NCI-H1930 (cell line): ENCODE measurements at places on chromosomes 3 and 15.

GRCh38 chr3:177337541-177338331 lies 140.5 kb upstream of the TBL1XR1 start:
- DNase-seq, result no peak

DNA sequence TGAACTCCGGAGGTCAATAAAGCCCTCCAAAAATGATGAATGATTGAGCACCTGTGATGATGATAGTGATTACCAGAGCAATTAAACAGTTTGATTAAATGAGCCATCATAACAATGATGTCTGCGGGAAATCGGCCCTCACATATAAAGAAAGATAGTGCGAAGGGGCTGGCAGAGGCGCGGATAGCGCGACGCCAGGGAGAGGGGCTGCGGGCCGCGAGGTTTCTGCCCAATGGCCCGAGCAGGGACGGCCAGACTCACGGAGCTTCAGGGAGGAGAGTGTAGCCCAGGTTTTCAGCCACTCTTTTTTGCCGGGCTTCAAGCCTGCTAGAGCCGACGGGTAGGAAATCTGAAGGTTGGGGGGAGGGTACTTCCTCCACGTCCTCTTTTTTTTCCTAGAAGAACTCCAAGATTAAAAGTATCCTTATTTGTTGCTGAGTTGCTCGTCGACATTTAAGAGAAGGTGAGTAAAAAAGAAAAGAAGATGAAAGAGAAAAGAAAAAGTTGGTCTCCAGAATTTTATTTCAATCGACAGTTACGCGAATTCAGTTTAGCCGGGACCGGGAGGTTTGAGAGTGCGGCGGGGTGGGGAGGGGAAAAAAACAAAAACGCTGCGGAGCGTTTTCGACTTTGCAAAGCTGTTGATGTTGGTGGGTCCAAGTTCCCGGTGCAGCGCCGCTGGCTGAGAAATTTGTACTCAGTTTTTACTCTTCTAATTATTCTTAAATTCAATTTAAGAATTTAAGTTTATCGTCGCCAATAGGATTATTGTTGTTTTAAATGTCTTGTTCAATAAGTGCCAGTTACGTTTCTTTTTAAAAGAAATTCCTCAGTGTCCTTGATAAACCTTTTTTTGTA lies 2.2 kb upstream of the MEIS2 start:
- no peak for DNase-seq

GRCh38 chr3:160928183-160928726 lies 172.2 kb downstream of the PPM1L start:
- no peak for DNase-seq

GRCh38 chr3:74883690-74884089 lies 269.2 kb upstream of the CNTN3 start:
- no peak for DNase-seq

DNA sequence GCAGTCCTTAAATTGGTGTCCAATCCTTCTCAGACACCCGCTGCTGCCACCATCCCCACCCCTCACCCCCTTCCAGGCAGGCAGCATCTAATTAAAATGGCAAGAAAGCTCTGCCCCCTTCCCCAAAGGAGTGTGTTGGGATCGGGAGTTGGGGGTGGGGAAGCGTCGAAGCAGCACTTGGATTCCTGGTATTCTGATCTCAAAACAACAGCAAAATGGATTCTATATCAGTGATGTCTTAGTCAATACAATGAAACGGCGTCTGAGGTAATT lies 1.4 kb downstream of the TNIK start:
- no peak for DNase-seq

DNA sequence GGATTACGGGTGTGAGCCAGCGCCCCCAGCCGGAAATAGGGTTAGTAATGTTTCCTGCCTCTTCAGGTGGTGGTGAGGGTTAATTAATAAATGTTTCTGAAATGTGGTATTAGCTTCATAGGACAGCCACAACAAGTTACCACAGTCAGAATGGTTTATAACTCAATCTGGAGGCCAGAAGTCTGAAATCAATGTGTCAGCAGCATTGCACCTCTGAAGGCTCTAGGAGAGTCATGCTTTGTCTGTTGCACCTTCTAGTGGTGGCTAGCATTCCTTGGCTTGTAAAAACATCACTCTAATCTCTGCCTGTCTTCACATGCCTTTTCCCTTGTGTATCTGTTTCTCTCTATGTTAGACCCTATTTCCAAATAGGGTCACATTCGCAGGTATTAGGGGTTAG lies 7.8 kb upstream of the RPSA start:
- DNase-seq, result no peak

GRCh38 chr15:34890424-34890823 lies 79.1 kb downstream of the AQR start:
- no peak for DNase-seq

DNA sequence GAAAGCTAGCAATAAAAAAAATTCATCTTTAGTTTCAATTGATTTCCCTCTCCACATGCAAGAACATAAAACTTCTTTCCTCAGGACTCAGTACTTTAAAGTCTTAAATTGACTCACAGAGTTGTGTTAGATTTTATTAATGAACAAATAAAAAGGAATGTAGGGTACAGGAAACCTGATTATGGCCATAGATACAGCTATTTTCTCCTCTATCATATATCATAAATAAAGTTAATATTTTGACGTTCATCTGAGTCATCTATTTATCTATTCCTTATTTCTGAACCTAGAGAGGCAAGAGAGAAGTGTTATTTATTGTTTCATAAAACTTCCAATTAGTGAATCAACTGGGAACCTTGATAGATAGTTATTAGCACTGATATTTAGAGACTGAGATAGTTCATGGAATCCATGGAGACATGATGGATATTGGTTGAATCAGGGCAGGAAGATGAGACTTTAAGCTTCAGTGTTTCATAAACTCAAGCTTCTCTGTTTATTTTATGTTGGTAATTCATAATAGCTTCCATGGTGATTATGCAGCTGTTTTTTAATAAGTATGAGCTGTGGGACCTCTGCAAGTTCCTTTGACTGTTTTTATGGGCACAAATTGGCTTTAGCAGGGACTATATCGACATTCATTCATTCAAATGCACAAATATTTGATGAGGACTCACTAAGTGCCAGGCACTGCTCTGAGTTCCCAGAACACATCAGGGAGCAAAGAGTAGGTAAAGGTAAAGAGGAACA lies 143.5 kb upstream of the TGFBR2 start:
- no peak for DNase-seq

DNA sequence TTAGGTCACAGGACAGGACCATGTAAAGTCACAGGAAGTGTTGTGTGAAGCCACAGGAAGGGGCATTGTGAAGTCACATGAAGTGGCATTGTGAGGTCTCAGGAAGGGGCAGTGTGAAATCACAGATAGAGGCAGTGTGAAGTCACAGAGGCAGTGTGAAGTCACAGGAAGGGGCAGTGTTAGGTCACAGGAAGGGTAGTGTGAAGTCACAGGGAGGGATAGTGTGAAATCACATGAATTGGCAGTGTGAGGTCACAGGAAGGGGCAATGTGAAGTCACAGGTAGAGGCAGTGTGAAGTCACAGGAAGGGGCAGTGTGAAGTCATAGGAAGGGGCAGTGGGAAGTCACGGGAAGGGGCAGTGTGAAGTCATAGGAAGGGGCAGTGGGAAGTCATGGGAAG lies 37.9 kb downstream of the GASK1A start:
- DNase-seq, result no peak

- DNase-seq, result no peak
Observed at GRCh38 chr3:160444411-160444810, 5.2 kb downstream of the TRIM59 start.

- peak; percentile 23 for DNase-seq
Observed at GRCh38 chr15:47929138-47929803, 191.5 kb upstream of the SLC24A5 start.

GRCh38 chr3:49790626-49791411 lies 4.5 kb upstream of the IP6K1 start:
- no peak for DNase-seq

DNA sequence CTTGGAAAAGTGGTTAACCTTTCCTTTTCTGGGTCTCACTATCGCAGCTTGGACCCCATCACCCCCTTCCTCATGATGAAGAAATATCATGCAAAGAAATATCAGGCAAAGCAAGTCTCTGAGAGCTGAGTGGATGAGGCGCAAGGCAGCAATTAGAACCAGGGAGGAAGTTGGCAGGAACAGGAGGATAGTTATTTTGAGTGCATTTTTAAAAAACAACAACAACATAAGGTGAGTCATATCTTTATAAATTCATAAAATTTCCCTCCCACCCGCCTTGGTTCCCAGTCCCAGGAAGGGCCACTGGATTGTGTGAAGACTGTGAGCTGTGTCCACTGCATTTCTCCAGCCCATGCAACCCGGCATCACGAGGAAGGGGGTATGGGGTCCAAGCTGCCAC lies 316.9 kb upstream of the TLE3 start:
- DNase-seq, result no peak

DNA sequence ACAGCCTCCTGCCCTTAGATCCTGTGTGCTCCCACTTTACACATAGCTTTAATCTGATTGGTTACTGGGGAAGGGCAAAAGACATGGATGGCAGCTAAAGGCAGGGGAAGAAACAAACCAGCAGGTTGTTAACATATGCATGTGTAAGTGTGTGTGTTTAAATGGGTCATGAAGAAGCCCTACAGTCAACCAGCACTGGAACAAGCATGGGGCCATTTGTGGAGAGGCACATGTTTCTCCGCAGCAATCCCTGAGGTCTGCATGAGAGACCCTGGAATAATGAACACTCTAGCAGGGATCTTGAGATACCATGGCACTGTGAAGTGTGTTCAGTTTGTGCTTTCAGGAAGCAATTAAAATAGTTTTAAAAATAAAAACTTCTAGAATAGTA lies 6.0 kb downstream of the KLF13 start:
- DNase-seq, result no peak

- no peak for DNase-seq
Observed at GRCh38 chr15:82750831-82751180, 41.1 kb upstream of the AP3B2 start.

- no peak for DNase-seq
Observed at GRCh38 chr15:62579842-62580241, 414.8 kb upstream of the C2CD4B start.

DNA sequence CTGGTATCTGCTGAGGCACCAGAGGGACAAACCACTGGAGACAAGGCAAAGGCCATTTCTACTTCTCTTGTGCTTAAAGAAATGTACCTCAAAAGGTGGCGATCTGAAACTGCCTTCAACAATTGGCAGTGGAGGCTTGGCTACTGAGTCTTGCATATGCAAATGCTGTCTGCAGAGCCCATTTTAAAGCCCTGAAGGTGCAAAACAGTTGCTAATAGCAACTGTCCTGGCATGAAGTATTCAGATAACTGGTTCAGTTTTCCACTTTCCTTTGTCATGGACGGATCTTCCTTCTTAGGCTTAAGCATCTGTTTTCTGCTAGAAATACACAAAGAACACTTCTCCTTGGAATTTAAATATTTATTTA lies 71.4 kb upstream of the PSMD6 start:
- no peak for DNase-seq

DNA sequence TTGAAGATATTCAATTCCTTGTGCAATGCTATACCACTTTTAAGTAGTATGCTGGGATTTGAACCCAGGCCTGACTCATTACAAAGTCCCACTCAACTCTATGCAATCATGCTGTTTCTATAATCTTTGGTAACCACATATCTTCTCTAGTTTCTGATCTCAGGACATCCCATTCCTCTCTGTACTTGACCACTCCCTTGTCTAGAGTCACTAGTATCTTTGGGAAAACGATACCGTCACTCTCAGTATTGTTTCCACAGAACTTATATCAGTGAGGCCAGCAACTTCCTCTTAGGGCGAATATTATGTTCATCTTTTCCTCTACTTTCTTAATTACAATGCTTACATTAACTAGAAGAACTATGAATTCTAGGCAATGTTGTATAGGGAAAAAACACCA lies 137.3 kb upstream of the TSPAN3 start:
- DNase-seq, result no peak

GRCh38 chr3:13233487-13234485 lies 160.6 kb upstream of the IQSEC1 start:
- no peak for DNase-seq

DNA sequence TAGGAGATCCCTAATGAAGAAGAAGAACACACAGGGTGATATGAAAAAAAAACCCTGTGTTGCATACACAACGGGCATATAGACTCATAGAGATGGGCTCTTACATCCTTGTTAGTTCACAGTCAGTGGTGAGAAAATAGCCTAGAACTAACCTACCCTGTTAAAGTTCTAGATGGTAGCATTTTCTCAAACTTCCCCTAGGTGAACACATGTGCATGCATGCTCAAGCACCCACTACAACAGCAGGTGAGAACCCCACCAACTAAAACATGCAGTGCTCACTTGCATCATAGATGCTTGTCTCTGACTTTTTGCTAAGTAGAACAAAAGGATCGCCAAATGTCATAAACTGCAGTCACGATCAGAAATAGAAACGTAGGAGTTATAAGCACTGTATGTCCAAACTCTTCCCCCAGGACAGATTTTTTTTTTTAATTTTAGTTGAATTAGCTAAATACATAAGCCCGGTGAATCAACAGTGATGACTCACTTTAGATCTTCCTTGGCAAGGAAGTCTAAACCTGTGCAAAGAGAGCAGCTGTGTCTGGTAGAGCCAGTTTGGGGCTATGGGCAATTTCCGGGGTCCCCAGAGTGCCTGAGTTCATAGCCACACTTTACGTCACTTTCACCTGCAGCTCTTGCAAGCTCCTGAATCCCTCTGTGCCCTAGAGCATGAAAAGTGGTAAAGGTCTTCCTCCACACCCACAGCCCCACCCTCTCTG lies 96.2 kb upstream of the SEMA6D start:
- no peak for DNase-seq

DNA sequence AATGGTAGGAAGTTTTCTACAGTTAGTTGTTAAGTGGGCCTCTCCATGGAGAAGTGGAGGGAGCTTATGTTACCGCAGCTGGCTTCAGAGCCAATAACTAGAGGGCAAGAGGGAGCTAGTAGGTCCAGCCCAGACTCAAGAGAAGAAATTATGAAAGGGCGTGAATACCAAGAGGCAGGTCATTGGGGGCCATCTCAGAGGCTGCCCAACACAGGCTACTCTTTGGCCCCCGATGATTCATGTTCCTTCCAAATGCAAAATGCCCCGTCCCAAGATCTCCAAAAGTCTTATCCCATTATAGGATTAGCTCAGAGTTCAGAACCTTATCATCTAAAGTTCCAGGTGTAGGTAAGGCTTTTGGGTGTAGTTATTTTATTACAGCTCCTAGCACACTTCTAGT lies 94.5 kb downstream of the FNDC3B start:
- DNase-seq, result no peak

- DNase-seq, result no peak
Observed at GRCh38 chr3:107523289-107523538, 452 bp downstream of the BBX start.

DNA sequence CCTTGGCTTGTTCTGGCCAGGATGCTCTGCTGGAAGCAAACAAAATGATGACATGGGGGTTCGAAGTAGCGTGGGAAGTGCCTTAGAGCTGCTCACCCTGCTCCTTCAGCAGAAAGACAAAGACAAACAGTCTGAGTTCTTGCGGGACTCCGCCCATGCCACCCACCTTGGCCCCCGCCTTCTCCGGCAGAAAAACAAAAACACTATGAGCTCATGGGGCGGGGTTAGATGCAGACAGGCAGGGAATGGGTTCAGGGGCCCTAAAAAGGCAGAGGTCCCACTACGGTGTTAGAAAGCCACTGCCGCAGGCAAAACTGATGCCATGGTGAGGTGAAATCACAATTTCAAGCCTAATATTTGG lies 9.7 kb upstream of the NCKIPSD start:
- no peak for DNase-seq
